ENCODE measurements at places on chromosomes 13 and 19.

- no peak for DNase-seq
Measured at GRCh38 chr13:28610996-28611395, 47.9 kb upstream of the POMP start.

DNA sequence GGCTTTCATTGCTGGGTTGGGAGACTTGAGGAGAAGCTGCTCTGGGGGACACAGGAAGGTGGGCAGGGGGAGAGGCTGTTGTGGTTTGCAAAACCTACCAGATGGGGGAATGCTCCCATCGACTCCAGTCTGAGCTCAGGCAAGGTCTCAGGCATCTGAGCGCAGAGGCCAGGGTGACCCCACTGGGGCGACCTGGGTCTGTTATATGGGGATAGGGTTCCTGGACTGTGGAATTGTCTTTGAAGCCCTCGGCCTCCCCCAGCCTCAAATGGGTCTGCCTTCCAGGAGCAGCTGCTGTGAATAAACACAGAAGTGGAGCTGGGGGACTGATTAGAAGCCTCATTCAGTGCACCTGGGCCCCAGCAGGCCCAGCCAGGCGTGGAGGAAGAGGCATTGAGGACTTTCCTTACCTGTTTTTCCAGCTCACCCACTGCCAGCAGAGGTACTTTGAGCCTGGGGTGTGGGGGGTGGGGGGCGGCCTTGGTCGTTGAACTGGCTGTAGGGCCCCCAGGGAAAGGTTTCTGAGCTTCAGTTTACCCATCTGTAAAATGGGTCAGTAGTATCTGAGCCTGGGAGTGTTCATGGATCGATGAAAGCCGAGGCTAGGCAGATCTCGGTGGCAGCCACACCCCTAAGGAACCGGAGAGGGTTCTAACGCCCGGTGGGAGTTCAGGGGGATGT lies 1.4 kb downstream of the CERS4 start:
- no peak for DNase-seq

GRCh38 chr13:32195713-32196112 lies 119.5 kb downstream of the ZAR1L start:
- no peak for DNase-seq

DNA sequence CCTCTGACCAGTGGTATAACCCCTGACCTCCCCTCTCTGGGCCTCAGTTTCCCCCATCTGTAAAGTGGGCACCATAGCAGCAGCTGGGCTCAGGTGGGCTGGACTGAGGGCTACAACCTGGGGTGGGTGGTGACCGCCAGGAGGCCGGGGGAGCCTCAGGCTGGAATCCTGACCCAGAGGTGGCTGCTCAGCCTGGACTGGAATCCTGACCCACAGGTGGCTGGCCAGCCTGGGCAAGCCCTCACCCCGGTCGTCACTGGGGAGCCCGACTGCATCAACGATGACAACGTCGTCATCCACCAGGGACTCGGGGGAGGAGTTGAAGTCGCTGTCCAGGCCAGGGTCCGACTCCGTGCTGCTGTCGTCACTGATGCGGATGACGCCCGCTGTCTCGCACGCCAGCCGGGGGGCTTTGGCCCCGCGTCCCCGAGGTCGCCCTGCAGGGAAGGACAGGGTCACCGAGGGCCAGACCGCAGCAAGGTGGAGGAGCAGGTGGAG lies 10.2 kb downstream of the GPX4 start:
- no peak for DNase-seq

GRCh38 chr13:111562716-111563115 lies 242.3 kb downstream of the TEX29 start:
- no peak for DNase-seq

GRCh38 chr13:36211567-36211966 lies 2.8 kb downstream of the SOHLH2 start:
- no peak for DNase-seq

- DNase-seq = no peak
Measured at GRCh38 chr19:13098277-13099072, 4.2 kb downstream of the LYL1 start.

- no peak for DNase-seq
Measured at GRCh38 chr19:6644796-6645195, 25.2 kb downstream of the TNFSF14 start.

GRCh38 chr13:97188207-97188606 lies 33.9 kb upstream of the MBNL2 start:
- no peak for DNase-seq

GRCh38 chr19:36745870-36746269 lies 26.7 kb downstream of the ZNF850 start:
- no peak for DNase-seq

- DNase-seq = no peak
Measured at GRCh38 chr19:19486343-19487076, 28.8 kb downstream of the TSSK6 start.

- DNase-seq = no peak
Measured at GRCh38 chr19:30020189-30020588, 78.2 kb downstream of the URI1 start.

- DNase-seq = no peak
Measured at GRCh38 chr13:97932036-97932435, 21.4 kb upstream of the IPO5 start.

DNA sequence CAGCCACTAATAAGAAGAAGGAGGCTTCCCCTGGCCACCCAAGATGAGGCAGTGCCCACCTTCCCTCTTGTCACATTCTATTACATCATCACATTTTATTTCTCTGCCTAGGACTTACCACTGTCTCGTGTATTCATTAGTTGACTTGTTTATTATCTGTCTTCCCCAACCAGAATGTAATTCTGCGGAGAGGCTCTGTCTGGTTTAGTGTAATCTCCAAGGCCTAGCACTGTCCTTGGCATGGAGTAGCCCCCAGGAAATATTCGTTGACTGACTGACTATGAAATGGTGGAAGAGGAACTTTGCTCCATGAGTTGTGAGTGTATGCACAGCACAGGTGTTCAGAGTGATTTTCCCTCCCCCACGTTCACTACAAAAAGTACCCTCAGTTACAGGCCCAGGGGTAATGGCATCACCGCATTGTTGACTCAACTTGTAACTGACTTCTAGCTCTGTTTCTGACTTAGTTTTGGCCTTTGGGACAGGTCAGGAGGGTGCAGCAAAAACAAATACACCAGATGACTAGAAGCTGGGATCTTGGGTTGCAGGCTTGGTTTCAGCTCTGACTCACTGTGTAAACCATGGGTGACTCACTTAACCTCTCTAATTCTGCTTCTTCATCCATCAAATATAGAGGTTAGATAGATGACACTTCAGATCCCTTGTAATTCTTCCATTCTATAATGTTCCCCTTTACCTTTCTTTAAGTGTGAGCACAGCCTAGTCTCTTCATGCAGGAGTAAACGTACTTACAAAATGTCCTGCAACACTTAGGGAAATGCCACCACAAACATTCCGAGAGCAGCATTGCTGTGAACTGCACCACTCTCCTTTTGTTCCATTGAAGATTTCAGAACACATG lies 229.7 kb downstream of the KCNRG start:
- no peak for DNase-seq

- DNase-seq = no peak
Measured at GRCh38 chr19:42229855-42230351, 9.8 kb downstream of the ZNF526 start.

- DNase-seq = no peak
Measured at GRCh38 chr13:26589226-26589625, 31.7 kb downstream of the WASF3 start.

GRCh38 chr19:23882493-23882892 lies 32.2 kb upstream of the ZNF726 start:
- DNase-seq = no peak

DNA sequence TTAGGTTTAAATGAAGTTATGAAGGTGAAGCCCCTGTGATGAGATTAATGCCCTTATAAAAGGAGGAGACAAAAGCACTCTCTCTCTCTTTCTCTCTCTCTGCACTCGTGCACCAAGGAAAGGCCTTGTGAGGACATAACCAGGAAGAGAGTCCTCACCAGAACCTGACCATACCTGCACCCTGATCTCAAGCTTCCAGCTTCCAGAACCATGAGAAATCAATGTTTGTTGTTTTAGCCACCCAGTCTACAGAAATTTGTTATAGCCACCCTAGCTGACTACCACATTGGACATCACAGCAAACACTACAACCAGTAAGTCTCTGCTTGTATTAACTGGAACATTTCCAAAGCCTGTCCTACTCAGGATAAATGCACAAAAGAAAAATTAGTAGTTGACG lies 34.7 kb upstream of the WDFY2 start:
- DNase-seq = no peak

DNA sequence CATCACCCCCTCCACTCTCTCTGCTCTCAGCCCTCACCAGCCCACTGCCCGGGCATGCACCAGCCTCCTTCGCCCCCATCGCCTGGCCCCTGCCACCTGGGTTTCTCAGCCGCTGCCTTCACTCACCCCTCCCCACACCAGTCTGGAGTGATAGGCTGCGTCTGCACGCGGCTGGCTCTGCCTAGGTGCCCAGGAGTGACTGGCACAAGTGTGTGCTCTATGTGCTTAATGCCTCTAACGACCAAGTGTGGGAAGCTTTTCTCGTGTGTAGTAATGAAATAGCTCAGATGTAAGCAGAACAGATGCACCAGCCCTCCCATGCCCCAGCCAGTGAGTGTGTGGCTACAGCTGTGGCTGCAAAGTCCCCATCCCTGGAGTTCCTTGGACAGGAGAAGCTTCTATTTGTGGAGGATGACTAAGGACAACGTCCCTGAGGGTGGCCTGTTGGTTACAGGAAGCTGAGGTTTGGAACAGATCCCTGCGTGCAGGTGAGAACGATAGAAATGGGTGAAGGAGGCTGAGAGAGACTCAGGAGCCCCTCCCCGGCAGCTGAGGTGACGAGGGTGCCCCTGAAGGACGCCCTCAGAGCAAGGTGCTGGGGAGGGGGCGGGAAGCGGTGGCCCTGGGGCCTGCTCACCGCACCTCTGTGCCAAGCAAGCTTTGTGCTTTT lies 35.6 kb downstream of the ATP11A start:
- DNase-seq = no peak

GRCh38 chr19:46719629-46720502 lies 3.0 kb upstream of the PRKD2 start:
- no peak for DNase-seq

- no peak for DNase-seq
Measured at GRCh38 chr19:33098055-33098534, 17.1 kb downstream of the GPATCH1 start.

DNA sequence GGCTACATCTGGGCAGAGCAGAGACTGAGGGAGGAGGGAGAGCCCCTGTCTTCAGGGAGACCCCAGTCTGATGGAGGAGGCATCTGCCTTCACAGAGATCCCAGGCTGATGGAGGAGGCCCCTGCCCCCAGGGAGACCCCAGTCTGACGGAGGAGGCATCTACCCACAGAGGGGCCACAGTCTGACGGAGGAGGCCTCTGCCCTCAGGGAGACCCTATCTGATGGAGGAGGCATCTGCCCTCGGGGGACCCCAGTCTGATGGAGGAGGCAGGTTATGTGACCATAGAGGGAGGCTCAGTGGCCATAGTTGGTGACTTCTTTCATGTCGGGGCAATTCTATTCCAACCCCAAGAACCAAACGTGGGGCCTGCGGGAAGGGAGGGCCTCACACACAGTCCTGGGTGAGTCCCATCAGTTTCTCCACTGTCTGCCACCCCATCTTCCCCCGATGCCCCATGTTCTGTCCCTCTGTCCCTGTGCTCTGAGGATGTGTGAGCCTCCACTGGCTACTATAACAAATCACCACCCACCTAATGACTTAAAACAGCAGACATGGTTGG lies 14.3 kb downstream of the MISP start:
- no peak for DNase-seq

DNA sequence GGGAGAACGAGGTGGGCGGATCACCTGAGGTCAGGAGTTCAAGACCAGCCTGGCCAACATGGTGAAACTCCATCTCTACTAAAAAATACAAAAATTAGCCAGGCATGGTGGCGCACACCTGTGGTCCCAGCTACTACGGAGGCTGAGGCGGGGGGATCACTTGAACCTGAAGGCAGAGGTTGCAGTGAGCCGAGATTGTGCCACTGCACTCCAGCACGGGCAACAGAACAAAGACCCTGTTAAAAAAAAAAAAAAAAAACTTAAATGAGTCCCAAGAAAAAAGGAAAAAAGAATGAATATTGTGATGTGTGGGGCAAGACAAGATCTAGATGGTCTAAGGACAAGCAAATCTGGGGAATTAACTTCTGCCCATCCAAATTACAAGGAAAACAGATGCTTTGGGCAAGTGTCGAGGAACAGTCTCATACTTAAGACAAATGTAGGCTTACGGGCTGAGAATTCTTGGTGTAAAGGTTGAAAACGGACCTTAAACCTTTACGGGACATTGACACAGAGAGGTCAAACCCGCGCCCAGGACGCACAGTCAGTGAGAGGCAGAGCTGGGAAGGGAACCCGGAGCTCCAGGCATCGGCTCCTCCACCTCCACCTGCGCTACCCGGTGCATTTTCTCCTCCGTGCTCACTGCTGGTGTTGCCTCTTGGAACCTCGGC lies 656 bp upstream of the ZNF324 start:
- DNase-seq = no peak

DNA sequence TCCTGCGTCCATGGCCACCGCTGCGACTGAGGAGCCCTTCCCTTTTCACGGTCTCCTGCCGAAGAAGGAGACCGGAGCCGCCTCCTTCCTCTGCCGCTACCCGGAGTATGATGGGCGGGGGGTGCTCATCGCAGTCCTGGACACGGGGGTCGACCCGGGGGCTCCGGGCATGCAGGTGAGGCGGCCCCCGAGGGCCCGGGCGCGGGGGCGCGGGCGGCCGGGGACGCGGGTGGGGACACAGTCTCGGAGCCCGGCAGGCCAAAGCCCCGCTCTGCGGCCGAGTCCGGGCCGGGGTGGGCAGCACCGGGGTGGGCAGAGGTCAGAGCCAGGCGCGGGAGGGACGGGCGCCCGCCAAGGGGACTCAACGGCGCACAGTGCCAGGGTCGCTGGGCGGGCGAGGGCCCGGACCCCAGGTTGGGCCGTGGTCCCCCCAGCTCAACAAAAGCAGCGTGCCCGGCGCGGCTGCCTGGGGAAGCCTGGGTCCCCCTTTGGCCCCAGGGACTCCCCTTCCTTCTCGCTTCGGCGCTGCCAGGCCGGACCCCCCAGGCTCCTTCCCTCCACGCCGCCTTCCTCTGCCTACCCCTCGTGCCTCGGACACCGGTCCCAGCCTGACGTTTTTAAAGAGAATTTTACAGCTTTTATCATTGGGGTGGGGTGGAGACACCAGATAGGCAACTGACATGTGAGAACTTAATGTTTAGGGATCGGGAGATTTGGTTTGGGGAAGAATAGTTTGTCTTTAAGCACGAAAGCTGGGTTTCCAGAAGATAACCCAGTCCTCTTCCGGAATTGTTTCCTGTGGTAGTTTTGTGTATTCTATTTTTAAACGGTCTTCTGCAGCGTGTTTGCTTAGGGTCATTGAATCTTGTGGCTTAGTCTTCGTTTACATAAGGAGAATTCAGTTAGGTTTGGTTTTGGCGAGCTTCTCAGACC lies 509 bp downstream of the TPP2 start:
- DNase-seq = no peak

DNA sequence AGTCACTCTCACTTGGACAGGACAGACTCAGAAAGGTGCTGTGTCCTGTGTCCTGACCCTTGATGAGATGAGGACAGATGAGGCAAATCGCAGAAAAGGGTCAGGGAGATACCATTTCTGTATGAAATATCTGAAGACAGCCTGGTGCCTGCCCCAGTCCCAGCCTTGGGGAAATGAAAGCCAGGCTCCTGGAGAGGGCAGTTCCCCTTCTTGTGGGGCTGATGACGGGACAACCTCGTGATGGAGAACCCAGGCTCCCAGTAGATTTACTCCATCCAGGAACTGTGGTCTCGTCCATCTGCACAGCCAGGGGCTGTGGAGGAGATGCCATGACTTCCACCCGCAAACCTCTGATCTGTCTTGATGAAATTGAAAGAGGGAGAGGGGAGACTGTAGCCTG lies 13.8 kb downstream of the LILRB1 start:
- no peak for DNase-seq
